ENCODE measurements at places on chromosomes 5 and 9.

GRCh38 chr5:138573949-138574670, 1.1 kb downstream of the HSPA9 start:
- no peak for DNase-seq

GRCh38 chr9:33172256-33173238, 5.4 kb upstream of the B4GALT1 start:
- no peak for DNase-seq

DNA sequence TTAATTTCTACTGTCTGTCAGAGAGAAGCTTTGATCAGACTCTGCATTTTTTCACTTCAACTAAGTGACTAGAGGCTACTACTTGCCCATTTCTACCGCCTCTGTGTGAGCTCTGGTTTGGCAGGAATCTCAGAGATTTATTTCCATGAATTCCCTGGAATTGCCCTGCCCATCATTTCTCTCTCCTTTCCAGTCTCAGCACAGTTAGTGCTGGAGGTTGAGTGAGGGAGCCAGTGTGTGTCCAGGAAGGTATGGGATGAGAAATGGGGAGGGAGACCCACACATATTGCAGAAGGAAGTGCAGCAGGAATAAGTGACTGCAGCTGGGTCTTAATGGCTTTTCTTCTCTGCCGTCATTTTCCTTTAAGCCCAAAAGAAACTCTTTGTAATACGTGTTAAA, 443.1 kb upstream of the ZNF462 start:
- DNase-seq, result no peak

DNA sequence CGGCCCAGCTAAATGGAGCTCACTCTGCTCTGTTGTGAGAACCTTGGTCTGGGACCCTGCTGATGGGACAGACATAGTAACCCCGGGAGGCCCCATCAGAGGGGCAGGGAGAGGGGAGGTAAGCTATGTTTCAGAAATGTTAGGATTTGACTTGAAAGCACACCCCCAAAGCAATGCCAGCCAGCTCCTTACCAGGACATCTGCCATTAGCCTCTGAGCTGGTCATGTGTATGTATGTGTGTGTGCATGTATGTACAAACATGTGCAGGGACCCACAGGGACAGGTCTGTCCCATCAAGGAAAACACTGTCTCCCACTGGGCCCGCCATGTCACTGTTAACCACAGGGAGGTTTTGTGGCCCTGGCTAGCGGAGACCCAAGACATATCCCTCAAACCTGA, 14.5 kb downstream of the SLC22A4 start:
- no peak for DNase-seq

- peak; percentile 9 for DNase-seq
Measured at GRCh38 chr5:127941646-127942045, 141.9 kb upstream of the SLC12A2 start.

DNA sequence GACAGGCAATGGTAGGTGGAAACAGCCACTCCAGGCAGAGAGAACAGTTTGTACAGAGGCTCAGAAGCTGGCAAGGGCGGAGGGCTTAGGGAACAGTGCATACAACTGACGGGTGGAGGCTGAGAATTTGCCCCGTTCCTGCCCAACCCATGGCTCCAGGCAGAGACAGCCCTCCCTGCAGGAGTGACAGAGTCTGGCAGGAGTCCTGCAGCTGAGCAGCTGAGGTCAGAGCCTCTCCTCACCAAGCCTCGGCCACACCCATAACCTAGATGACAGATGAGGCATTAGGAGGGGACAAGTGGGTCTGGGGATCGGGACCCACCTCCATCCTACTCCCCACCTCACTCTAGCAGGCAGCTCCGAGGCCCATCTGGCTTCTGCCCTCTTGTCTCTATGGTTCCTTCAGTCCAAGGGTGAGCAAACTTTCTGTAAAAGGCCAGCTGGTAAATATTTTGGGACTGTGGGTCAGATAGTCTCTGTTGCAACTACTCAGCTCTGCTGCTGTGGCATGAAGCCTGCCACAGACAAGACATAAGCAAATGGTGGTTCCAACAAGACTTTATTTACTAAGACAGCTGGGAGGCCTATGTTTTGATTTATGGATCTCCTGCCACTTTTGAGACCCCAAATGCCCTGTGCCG, 83.7 kb downstream of the SH3TC2 start:
- DNase-seq, result no peak

DNA sequence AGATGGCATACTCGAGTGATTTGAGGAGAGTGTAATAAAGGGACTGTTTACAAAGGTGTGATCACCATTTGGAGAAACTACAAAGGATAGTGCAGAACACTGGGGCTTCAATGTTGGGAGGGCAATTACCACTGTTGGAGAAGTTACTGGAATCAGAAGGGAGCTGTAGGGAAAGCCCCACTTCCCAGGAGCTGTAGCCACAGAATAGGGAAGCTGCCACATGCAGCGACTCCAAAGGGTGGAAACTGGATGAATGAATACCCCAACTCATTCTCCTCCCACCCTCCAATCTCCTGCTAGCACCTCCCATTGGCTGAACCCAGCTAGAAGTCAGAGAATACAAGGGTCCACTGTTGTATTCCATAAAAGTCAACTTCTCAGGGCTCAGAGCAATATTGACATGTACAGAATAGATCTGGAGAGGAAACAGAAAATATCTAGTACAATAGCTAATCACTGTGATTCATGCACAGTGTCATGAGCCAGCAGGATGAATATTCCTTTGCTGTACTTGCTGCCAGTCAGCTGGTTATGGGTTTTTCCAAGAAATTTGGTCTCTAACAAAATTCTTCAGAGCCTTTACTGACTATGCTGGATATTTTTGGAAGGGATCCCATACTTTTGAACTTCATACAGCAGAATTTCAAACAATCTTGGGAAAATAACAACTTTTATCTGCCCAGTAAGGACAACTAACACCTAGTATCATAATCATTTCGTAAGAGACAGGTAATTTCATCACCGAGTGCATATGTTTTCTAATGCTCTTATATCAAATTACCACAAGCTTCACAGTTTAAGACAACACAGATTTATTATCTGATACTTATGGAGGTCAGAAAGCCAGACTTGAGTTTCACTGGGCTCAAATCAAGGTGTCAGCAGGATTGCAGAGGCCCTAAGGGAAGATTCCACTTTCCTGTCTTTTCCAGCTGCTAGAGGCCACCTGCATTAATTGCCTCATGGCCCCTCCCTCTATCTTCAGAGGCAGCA, 39.6 kb downstream of the PDCD1LG2 start:
- no peak for DNase-seq

- DNase-seq, result no peak
Measured at GRCh38 chr5:35031276-35031675, 16.5 kb downstream of the AGXT2 start.

- DNase-seq, result no peak
Measured at GRCh38 chr9:112753725-112754124, 3.2 kb downstream of the SNX30 start.

All from substantia nigra (tissue), 51 donors.